ENCODE measurements at places on chromosomes 6 and 20. TPM values are rescaled to one million over a fixed set of nuclear protein-coding genes. Genes with fewer than 3 reads are reported as not detected.

Gene SCRT2
- not detected for total RNA-seq

Gene SRMS
- not detected for total RNA-seq

- peak; percentile 30 for DNase-seq
Observed at GRCh38 chr20:52060794-52061714, 130.5 kb downstream of the ZFP64 start.

- no peak for DNase-seq
Observed at GRCh38 chr6:166533205-166533824, 53.2 kb downstream of the RAMACL start.

Gene PPDPF
- 265 TPM for total RNA-seq

DNA sequence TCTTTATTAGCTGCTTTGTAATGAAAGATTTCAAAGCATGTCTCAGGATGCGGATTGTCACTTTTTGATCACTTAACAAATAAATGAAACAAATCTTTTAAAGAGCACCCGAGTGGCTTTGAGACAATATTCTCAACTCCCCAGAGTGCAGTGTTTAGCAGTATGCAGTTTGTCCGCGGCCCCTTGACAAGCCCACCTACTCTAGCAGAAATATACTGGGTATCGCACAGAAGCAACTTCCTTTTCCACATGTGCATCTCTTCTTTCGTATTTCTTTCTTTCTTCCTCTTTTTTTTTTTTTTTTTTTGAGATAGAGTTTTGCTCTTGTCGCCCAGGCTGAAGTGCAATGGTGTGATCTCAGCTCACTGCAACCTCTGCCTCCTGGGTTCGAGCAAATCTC, 84.5 kb upstream of the FAM184A start:
- no peak for DNase-seq

Data from cardiac muscle cell (in vitro differentiated cells and primary cell).